ENCODE measurements at places on chromosomes 12 and 14.

- DNase-seq: no peak
These were observed 745.7 kb downstream of the DIO2 start for GRCh38 chr14:79465651-79466050.

DNA sequence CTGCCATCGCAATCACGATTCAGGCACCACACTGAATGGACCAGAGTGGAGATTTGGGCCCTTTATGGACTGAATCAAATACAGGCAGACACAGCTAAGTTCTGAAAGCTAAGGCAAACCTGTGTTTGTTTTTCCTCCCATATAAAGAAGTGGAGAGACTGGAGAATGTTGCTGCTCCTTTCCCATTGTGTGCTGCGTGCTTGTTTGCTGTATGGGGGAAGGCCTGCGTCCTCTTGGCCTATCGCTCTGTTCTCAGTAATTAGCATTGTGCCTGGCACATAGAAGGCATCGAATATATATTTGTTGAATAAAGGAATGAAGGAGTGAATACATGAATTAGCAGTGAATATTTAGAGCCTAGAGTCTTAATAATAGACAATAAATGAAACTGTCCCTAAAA is 12.4 kb downstream of the ST8SIA1 start:
- DNase-seq: no peak

GRCh38 chr12:5051913-5052312 is 8.2 kb downstream of the KCNA5 start:
- no peak for DNase-seq

GRCh38 chr14:34806257-34806656 is 68.9 kb downstream of the BAZ1A start:
- DNase-seq: no peak

GRCh38 chr14:23149745-23150144 is 30.7 kb upstream of the CEBPE start:
- no peak for DNase-seq

GRCh38 chr14:46325157-46325556 is 326.4 kb downstream of the RPL10L start:
- no peak for DNase-seq

GRCh38 chr14:106209755-106210154 is 683.4 kb downstream of the TMEM121 start:
- DNase-seq: no peak

- DNase-seq: no peak
These were observed 4.9 kb downstream of the KLRC1 start for GRCh38 chr12:10448236-10448635.

- DNase-seq: no peak
These were observed 13.0 kb upstream of the C12orf71 start for GRCh38 chr12:27095346-27095745.

DNA sequence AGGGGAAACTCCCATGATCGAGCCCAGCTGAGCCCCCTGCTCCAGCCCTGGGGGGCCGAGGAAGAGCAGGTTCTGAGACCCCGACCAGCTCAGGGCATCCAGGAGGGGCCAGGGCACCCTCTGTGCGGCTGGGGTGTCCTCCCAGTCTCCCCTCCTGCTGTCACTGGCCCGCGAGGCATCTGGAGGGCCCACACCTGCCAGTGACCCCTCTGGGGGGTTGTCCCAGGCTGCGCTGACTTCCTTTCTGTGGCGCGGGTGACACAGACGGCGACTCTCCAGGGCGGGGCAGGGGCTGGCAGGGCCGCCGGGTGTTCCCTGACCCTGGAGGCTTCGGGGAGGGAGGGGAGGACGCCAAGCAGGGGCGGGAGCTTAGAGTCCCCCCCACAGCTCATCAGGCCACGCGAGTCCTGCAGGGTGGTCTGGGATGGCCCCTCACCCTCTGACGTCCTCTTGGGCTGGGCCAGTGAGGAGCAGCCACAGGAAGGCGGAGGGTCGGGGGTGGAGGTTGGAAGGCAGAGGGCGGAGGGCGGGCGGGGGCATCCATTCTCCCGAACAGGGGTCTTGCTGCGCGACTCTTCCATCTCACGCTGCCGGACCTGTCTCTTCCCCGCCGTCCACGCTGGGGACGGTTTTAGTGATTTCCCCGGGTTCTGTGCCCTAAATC is 38.6 kb upstream of the FBRSL1 start:
- DNase-seq: no peak

- DNase-seq: no peak
These were observed 550 bp downstream of the GNG2 start for GRCh38 chr14:51860825-51861499.

GRCh38 chr14:82661258-82661657 is 1127.6 kb upstream of the SEL1L start:
- DNase-seq: no peak

- DNase-seq: no peak
These were observed 205.4 kb downstream of the NAV3 start for GRCh38 chr12:78035901-78036606.

DNA sequence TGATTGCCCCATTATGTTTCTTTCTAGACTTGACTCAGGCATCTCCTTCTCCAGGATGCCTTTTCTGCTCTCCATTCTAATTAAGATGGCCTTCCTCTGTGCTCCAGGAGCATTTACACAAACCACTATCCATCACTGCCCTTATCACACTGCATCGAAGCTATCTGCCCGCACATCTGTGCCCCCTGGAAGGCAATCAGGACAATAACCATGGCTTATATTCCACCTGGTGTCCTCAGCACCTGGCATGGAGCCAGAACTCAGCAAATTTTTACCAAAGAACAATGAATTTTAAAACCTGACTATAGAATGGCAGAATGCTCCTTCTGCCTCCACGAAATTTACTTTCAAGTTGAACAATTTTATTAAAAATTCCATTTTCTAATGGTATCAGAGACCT is 465.8 kb downstream of the APAF1 start:
- DNase-seq: no peak

GRCh38 chr12:61739925-61740324 is 520.3 kb upstream of the USP15 start:
- no peak for DNase-seq

GRCh38 chr14:103103461-103104388 is 9.2 kb downstream of the EXOC3L4 start:
- no peak for DNase-seq
